ENCODE measurements at places on chromosomes 13 and 19.

- DNase-seq = no peak
Measured at GRCh38 chr19:489418-490196, 6.7 kb upstream of the MADCAM1 start.

- no peak for DNase-seq
Measured at GRCh38 chr13:32976912-32977311, 39.3 kb upstream of the KL start.

GRCh38 chr19:29872224-29872731 lies 60.5 kb downstream of the CCNE1 start:
- no peak for DNase-seq

- peak; percentile 56 for DNase-seq
Measured at GRCh38 chr19:1923319-1923718, 17.7 kb upstream of the CSNK1G2 start.

DNA sequence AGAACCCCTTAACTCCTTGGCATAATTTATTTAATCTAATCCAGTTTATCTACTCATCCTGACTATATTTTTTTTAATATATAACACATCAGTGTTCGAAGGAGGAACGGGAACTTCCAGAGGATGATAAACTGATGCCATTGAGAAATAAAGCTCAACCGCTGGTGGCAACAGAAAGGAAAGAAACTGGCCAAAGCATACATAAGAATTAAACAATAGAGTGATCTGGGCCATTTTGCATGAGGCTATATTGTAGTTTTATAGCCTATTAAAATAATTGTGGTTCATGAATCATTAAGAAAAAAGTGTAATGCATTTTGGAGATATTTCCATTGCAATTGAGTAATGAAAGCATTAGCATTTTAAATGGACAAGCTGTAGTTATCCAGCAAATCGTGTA lies 94.2 kb downstream of the FRY start:
- no peak for DNase-seq

- no peak for DNase-seq
Measured at GRCh38 chr13:72186730-72187422, 319.9 kb upstream of the DACH1 start.

- DNase-seq = no peak
Measured at GRCh38 chr19:27652796-27653195, 1560.2 kb downstream of the UQCRFS1 start.

DNA sequence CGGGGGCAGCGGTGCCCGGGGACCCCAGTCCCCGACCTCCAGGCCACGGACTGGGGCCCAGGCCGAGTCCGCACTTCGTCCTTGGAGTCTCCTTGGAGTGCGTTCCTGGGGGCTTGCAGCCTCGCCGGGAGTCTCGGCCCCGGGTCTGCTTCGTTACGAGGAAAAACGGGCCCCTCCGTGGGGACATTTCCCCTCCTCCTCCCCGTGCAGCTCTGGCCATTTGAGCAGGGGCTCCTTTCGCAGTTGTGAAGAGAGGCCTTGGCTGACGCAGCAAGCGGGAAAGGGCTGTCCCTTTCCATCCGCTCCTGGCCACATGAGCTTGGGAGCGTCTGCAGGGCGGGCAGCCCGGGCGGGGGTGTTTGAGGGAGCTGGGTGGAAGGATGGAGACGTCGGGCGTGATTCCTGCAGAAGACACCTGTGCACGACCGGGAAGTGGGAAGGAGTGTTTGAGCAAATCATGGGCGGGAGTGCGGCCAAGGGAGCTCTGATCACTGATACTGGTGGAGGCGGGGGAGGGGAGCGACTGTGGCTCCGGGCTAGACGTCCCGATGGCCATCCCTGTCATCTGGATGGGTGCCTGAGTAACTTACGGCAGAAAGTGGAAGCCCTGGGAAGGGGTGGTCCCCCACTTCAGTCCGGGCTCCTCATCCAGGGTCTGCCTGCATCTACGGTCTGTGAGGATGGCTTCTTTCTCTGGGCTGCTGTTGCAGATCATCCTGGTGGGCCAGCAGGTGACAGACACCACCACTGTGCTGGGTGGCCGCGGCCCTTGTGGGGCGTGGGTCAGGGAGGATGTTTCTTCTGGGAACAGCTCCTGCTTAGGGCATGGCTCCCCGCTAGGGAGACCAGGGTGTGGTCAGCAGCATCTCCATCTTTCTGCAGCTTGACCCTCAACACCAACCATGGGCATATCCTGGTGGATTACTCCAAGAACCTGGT lies 736 bp downstream of the GPI start:
- DNase-seq = peak; percentile 80

GRCh38 chr19:41928221-41928683 lies at the start of gene ERFL:
Gene ERFL (minus strand): TSS chr19:41928449. CDS start chr19:41912919, 15,530 bp downstream.
- no peak for DNase-seq

- no peak for DNase-seq
Measured at GRCh38 chr13:43994999-43995859, 115.5 kb downstream of the LACC1 start.

GRCh38 chr19:42088471-42089190 lies 12.7 kb downstream of the ZNF574 start:
- no peak for DNase-seq

- peak; percentile 24 for DNase-seq
Measured at GRCh38 chr19:6216996-6217751, 62.6 kb downstream of the MLLT1 start.

DNA sequence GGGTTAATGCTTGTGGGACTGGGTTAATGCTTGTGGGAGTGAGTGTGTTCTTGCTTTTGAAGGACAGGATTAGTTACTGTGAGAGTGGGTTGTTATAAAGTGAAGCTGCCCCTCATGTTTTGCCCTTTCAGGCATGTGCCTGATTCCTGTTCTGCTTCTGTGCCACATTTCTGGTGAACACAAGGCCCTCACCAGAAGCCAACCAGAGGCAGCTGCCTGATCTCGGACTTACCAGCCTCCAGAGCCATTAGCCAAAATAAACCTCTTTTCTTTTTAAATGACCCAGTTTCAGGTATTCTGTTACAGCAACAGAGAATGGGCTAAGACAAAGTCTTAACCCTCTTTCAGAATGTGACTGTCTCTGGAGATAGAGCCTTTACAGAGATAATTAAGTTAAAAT lies 113.3 kb upstream of the TMTC4 start:
- no peak for DNase-seq

DNA sequence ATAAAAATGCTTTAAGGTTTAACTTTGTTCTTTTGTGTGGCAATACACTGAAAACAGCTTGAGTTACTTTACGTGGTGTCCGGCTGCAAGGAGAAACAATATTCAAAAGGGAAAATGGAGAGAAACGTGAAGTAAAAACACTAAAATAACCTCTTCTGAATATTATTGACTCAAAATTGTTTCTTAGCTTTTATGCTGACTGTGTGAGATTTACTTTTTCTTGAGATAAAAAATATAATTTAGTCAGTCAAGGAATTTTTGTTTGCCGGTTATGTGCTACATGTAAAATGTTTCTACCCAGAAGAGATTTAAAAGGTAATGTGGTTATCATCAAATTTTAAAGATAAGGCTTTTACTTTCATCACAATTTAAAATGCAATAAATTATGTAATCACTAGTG lies 200.6 kb upstream of the GPC6 start:
- no peak for DNase-seq

- no peak for DNase-seq
Measured at GRCh38 chr19:14632286-14632685, 42.4 kb downstream of the ADGRE3 start.

DNA sequence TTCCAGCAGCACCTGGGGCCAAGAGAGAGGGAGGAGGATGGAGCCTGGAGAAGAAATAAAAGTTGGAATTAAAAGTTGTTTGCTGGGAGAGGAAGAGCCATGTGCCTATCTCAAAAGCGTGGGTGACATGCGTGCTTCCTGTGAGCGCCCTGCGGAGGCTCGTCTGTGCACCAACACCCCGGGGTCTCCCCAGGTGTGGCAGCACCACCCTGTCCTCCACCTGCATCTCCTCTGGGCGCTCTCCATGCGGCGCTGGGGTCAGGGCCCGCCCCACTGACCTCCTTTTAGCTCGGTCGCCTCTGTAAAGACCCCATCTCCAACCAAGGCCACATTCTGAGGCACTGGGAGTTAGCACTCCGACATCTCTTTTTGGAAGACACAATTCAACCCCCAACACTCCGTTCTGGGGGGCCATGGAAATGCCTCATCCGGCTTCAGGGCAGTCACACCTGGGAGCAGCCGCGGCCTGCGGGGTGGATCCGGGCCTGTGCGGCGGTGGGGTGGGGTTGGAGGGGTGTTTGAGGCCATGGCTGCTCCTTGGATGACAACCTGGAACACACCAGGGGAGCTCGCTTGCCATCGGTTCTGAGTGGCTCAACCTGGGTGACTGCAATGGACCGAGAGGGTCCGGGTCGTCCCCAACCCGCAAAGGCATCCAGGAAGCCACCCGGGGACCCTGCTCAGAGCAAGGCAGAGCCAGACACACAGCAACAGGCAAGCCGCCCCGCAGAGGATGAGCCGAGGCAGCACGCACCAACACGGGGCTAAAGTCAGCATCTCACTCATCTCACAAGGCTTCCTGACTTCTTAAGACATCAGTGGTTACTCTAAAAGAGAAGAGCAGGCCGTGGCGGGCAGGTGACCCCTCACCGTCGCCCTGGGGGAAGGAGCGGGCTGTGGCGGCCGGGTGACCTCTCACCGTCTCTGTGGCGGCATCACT lies 79.4 kb upstream of the MCF2L start:
- DNase-seq = peak; percentile 14

GRCh38 chr13:32878163-32878562 lies 138.1 kb upstream of the KL start:
- DNase-seq = no peak

GRCh38 chr19:313988-314815 lies 23.0 kb upstream of the PLPP2 start:
- no peak for DNase-seq

- DNase-seq = no peak
Measured at GRCh38 chr13:102793611-102794355, 5.0 kb downstream of the POGLUT2 start.

DNA sequence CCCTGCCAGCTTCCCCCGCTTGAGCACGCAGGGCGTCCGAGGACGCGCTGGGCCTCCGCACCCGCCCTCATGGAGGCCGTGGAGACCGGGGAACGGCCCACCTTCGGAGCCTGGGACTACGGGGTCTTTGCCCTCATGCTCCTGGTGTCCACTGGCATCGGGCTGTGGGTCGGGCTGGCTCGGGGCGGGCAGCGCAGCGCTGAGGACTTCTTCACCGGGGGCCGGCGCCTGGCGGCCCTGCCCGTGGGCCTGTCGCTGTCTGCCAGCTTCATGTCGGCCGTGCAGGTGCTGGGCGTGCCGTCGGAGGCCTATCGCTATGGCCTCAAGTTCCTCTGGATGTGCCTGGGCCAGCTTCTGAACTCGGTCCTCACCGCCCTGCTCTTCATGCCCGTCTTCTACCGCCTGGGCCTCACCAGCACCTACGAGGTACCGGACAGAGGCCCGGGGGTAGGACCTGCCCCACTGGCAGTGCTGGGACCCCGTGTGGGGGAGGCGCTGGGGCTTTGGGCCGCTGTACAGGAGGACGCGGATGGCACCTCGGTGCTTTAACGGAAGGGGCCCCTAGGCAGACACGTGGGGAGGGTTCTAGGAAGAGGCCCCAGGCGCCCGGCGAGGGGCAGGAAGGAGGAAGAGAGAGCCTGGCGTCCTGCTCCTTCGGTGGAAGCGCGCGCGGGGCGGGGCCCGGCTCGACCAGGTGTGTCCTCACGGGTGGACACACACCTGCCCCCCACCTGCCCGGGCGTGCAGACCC lies 681 bp downstream of the SLC5A5 start:
- DNase-seq = no peak

DNA sequence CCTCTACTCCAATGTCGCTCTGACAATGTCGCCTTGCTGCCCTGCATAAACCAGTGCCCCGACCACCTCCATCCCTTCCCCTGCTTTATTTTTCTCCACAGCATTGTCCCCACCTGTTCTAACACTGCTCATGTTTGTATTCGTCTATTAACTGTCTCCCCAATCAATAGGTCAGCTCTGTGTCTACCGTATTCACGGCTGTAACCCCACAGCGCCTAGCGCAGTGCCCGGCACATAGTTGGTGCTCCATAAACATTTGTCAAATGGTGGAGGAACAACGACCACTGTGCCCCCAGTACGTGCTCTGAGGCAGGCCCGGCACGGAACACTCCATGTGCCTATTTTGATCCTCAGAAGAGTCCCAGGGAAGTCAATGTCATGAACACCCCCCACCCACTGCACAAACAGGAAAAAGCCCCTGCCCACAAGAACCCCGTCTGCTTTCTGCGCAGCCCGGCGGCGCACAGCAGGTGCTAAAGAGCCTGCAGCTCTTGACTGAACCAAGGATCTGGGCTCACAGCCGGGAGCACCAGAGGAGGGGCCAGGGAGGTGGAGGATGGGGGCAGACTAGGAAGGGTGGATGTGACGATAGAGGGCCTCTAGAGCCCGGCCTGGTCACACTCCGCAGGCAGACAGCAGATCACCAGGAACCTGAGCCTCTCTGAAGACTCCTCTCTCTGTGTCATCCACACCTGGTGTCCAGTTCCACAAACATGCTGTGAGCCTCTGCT lies 1.8 kb upstream of the CEACAM16 start:
- no peak for DNase-seq

DNA sequence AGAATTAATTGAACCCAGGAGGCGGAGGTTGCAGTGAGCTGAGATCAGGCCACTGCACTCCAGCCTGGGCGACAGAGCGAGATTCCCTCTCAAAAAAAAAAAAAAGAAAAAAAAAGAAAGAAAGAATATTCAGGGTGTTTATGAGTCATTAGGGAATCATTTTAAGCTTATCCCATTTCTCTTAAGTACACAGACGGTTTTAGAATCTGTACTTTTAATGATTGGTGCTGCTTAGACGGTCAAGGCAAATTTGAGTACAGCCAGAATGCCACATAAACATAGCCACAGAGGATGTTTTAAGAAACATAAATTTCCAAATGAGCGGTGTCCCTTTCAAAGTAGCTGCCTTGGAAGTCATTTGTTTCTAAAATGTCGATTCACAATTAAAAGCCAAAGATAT lies 2.6 kb downstream of the SPRYD7 start:
- no peak for DNase-seq

DNA sequence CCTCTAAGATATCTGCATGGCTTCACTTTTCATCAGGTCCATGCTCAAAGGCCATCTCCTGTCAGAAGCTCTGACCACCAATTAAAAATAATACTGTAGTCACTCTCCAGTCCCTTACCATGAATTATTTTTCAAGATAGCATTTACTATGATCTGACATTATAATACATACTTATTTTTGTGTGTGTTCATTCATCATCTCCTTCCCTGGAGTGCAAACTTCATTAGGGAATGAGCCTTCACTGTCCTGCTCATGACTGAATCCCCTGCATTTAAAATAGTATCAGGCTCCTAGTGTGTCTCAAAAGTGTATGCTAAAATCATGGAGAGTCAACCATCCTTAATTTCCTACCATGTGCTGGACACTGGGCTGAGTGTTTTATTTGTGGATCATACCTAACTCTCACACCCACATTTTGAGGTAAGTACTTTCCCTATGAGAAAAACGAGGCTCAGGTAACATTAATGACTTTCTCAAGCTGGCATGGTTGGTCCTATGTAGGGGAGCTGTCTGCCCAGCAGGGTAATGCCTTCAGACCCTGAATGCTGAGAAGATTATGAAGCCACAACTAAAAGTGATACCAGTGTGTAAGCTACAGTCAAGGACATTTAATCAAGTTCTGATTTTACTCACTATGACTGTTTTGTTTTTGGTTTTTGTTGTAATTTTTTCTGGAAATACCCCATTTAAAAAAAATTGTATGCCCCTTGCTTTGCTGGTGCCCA lies 16.3 kb downstream of the PLA2G4C start:
- no peak for DNase-seq
